Activated CD8-positive, alpha-beta memory T cell treated with anti-CD3 and anti-CD28 coated beads for 1 hour (primary cell): ENCODE measurements at places on chromosomes 1 and 21.

DNA sequence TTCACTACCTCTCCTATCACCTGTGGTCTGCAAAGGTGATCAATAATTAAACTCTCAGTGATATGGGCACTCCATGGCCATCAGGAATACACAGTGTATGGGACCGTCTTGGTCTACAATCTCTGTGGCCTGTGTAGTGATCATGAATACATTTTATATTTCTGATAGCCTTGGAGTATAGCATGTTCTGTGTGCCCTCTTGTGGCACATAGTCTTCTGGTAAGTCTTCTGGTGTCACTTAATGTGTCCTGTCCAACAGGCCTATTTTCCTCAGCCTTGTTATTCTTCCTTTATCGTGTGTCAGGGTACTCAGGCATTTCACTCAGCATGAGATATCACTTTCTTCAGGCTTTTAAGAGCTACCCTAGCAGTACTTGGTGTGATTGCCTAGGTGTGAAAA is 393.6 kb downstream of the AGBL4 start:
- no peak for DNase-seq

GRCh38 chr1:91510754-91511153 is 10.1 kb downstream of the CDC7 start:
- no peak for DNase-seq

DNA sequence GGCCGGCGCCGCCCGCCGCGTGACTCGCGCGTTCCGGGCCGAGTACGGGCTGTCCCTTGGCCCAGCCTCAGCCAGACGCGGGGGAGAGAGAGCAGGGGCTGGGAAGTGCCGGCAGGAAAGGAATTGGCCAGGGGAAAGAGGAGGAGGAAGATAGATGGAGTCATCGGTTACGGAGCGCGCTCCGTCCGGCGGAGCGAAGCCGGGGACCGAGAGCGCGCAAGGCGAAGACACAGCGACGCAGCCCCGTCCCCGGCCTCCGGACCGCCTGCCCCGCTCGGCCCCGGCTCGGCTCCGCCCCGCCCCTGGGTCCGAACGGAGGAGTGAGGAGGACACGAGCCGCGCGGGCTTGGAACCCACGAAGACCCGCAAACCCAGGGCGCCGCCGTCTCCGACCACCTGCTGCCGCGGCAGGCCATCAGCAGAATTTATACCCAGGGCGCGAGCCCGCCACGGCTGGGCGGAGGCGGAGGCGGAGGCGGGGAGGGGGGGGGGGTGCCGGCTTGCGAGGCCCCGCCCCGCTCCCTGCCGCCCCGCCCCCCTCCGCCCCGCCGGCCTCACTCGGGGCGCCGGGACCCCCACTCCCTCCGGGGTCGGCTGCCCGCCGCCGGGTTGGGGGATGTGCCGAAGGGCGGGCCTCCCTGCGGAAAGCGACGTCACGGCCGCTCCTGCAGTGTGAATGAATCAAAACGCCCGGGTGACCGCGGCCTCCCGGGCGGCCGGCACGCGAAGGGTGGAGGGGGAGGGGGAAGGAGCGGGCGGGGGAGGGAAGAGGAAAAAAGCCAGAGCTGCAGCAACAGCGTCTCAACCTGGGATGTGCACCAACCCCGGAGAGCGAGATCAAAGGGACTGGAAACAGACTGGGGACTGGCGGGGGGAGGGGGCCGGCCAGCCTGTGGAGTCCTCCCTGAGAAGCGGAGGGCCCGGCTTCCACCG is at the start of gene LHX4:
LHX4 (plus strand) TSS at position 782 of the 933 bp plus-strand sequence. CDS start 266 bp downstream, outside the sequence.
- no peak for DNase-seq

GRCh38 chr1:201153474-201154388 is 543 bp downstream of the TMEM9 start:
- DNase-seq, result no peak

DNA sequence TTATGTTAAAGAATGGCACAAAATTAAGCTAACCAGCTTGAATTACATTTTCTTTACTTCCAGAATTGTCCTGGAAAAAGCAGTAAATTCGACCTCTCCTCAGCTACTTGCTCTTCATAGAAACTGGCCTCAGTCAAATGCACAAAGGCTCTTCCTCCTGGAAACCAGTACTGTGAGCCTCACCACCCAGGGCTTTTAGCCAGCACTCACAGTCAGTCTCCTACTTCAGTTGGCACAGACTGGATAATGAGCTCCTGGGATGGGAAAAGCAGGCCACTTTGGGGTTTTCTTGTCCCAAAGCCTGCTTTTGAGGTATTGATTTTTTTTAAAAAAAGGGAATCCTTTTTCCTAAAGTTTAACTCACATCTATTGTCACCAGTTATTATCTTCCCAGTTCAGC is 40.4 kb downstream of the SCYL3 start:
- no peak for DNase-seq
